Transverse colon (tissue), 4 donors: ENCODE measurements at places on chromosomes 7 and 10. TPM values are rescaled to one million over a fixed set of nuclear protein-coding genes. Genes with fewer than 3 reads are reported as not detected.

CCDC3 gene
- 0.75 TPM for total RNA-seq

CPA5 gene
- total RNA-seq: not detected

GRM8 gene
- 9.7 TPM for total RNA-seq

MGAM2 gene
- total RNA-seq: 84.5 TPM

ELMO1 gene
- 120 TPM for total RNA-seq

FAM237B gene
- not detected for total RNA-seq

UNCX gene
- not detected for total RNA-seq

CNTNAP2 gene
- 2.2 TPM for total RNA-seq

SAP25 gene
- 52.4 TPM for total RNA-seq

COX19 gene
- total RNA-seq: 16.0 TPM

LEP gene
- 1.1 TPM for total RNA-seq
